Activated T-cell treated with anti-CD3 and anti-CD28 coated beads, Interleukin-2, amount 50 U/mL, for 48 hours (primary cell): ENCODE measurements at places on chromosomes 2 and 18.
A peak's percentile ranks its signal among the peaks of the same experiment; 100 is the strongest.

- no peak for DNase-seq
Measured at GRCh38 chr2:200369886-200370285, 63.4 kb downstream of the SPATS2L start.

DNA sequence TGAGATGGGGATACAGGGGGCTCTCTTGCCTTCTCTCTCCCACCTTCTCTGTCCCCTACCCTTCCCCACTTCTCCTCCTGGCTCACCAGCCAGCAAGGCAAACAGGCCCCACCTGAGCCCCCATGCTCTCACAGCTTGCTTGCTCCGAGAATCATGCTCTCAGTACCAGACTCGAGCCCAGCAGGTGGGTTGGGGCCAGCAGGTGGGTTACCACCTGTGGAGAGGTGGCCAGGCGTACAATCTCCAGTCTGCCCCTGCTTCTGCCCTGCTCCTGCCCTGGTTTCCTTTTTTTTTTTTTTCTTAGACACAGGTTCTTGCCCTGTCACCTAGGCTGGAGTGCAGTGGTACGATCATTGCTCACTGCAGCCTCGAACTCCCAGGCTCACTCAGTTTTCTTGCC, 214.5 kb downstream of the SH3RF3 start:
- no peak for DNase-seq

- DNase-seq = no peak
Measured at GRCh38 chr2:112959109-112959812, 18.5 kb upstream of the IL36G start.

- DNase-seq = no peak
Measured at GRCh38 chr18:33653231-33653630, 75.2 kb downstream of the ASXL3 start.

GRCh38 chr2:215751200-215751910, 262.0 kb downstream of the MREG start:
- no peak for DNase-seq

GRCh38 chr18:44815108-44815507, 134.4 kb downstream of the SETBP1 start:
- no peak for DNase-seq

DNA sequence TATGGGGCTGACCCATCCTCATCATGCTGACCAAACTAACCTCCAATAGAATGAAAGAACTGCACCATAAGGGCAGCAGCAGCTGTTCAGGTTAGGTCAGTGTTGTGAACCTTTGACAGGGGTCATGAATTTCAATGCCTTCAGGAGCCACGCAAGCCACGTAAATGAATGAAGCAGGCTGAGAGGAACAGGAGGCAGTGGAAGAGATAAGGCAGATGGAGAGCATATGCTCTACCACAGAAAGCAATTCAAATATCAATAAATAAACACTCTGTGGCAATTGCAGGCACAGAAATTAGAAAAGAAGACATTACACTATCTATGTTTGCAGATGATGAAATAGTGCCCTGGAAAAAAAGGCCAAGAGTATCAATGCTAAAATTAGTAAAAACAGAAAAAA, 56.3 kb downstream of the SCG2 start:
- no peak for DNase-seq

GRCh38 chr2:212465456-212465855, 73.1 kb downstream of the ERBB4 start:
- no peak for DNase-seq

DNA sequence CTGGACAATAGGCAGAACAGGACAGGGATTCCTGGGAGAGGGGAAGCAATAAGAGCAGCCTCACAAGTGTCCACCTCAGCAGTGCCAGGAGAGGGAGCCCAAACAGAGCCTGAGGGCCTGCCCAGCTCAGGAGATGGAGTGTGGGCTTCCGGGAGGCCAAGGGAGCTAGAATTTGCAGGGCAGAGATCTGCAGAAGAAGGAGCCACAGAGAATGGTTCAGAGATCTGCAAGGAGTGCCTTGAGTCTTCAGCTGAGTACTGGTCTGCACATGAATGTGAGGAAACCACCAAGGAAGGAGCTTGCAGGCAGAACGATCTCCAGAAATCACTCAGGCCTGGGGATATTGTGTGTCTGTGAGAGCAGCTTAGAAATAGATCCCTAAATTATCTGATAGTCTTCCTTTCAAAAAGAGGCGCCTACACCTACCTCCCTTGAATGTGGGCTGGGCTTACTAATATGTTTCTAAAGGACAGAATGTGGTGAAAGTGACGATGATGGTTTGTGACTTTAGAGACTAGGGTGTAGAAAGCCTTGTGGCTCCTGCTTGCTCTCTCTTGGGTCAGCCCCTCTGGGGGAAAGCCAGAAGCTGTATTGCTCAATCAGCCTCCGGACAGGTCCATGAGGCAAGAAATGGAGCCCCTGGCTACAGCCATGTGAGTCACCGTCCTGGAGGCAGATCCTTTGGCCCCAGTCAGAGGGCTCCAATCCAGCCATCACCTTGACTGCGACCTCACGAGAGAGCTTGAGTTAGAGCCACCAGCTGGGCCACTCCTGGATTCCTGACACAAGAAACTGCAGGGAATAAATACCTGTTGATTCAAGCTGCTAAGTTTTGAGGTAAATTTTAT, 7.6 kb upstream of the LPIN1 start:
- peak; percentile 33 for DNase-seq

GRCh38 chr2:8388781-8389180, 293.1 kb upstream of the ID2 start:
- DNase-seq = no peak

- DNase-seq = no peak
Measured at GRCh38 chr18:58882044-58882443, 17.4 kb downstream of the ZNF532 start.

DNA sequence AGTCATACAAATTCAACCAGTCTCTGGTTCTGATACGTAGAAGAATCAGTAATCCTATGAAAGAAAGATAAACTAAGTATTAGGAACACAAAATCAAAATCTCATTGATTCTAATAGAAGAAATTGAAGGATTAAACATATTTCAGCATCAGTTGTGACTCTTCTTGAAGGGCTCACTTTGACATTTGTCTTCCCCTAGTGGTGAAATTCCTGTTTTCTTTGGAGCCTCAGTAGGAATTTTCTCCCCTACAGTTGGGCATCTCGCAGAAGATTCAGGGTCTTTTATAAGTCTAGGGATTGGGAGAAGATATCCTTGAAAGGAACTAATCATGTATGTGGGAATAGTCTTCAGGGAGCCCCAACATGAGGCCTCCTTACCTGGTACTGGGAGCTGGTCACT, 2.8 kb upstream of the CRYGB start:
- DNase-seq = no peak

DNA sequence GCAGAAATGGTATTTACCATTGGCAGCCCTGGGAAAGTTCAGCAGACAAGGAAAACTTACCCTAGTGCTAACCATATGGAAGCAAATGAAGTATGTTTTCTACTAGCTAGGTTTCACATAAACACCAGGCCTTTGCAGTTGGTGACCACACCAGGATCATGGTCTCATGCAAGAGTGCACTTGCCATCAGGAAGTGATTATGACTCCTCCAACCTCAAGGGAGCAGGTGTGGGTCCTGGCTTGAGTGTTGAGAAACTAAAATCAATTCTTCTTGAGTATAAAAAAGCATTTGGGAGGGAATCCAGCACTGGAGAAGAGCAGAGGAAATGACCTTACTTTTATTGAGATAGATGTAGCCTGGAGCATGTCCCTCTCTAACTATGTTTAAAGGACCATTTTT, 56.8 kb upstream of the SPAG16 start:
- no peak for DNase-seq

DNA sequence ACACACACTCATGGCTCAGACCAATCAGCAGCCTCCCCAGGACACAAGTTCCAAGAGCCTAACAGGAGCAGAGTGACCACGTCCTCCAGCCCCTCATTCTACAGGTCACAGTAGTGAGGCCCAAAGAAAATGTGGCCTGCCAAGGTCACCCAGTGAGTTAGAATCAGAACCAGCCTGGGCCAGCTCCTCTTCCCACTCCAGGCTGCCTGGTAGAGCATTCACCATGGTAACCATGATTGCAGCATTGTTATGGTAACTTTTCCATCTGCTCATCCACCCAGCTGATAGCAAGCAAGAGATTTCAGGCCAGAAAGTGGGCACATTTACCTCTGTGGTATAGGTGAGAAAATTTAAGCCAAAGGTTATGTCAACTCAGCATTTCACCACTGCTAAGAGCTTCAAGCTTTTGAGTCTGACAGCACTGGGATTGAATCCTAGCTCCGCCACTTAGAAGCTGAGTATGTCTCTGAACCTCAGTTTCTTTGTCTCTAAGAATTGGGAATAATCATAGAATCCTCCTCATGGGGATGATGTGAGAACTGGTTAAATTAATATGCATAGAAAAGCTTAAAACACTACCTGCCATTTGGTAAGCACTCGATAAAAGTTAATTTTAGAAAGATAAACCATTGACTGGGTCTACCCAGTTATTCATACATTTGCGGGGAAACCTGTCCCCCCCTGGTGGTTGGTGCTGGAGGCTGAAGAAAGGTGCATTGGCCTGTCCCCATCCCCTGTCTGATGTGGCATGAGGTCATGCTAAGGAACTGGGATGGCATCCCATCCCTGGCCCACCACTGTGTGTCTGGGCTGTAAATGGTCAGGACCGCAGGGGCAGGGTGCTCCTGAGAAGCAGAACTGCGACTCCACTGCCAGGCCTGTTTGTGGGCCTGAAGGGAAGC, 181.5 kb downstream of the KLHL29 start:
- DNase-seq = peak; percentile 42

GRCh38 chr18:10926621-10927161, 222.7 kb downstream of the PIEZO2 start:
- DNase-seq = no peak

GRCh38 chr18:68263481-68263880, 451.4 kb downstream of the TMX3 start:
- DNase-seq = no peak

- DNase-seq = no peak
Measured at GRCh38 chr18:3485153-3486149, 35.5 kb downstream of the TGIF1 start.

- DNase-seq = no peak
Measured at GRCh38 chr2:128159437-128159836, 68.4 kb downstream of the UGGT1 start.

DNA sequence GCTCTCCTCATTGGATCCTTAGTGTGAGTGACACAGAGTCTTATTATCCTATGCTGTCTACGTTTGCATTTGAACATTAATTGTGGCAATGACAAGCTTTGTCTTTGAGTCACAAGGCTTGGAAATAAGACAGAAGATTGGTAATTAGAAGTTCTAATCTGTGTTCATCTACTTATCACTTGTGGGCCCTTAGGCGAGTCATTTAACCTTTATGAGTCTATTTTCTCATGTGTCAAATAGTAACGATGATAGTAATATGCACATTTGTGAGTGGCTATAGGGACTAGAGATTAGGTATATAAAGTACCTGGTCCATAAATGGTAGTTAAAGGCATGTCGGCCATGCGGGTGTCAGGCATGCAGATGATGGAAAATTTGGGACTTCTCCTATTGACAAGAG, 105.6 kb upstream of the NABP1 start:
- DNase-seq = no peak

DNA sequence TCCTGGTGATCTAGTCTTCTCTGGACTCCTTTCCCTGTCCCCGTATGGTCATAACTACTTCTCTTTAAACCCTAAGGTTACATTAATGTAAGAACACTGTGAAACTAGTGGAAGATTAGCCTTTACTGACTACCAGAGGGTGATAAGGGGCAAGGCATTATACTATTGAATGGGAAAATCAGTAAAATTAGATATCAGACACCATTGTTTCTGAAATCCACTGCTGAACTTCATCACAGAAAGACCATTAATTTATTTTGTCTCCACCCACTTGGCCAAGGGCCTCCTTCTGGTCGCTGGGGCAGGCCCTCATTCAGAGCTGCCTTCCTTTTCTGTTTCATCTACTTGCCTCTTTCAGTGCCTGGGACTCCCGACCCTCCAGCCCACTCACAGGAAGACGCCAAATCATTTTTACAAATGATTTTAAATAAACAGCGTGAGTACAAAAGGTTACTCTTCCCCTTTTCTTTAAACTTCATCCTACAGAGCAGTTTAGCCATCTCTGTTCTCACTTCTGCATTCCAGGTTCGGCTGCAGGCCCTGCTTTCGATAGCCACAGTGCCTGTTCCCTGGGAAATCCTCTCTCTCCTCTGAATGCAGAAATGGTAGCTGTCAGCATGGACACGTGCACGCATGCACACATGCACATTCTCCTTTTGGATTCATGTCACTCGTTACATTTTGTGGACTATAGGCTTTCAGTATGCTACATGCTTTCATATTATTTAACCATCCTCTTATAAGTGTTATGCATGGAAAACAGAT, 70.3 kb upstream of the DOCK10 start:
- DNase-seq = no peak

DNA sequence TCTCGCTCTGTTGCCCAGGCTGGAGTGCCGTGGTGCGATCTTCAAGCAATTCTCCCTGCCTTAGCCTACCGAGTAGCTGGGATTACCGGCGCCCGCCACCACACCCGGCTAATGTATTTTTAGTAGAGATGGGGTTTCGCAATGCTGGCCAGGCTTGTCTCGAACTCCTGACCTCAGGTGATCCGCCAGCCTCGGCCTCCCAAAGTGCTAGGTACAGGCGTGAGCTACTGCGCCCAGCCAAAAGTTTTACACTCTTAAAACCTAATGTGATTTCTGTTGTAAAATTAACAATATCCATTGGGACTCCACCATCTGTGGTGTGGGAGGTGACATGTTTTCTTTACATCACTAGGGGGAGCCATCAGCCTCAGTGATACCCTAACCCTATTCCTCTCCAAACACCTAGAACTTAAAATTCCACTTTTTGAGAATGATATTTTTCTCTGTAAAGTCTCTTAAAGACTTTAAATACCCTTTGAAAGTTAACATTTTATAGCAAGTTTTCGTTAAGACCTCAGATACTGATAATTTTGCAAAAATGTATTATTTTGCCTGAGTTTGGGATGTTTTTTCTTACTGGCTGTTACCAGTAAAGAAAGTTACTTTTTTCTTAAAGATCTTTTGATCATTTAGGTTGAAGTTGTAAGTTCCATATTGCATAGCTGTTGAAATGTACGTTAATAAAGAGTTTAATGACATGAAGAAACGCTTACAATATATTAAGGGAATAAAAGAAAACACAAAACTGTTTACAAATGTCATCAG, 11.6 kb upstream of the EIF2AK2 start:
- DNase-seq = peak; percentile 30

- DNase-seq = no peak
Measured at GRCh38 chr18:25102662-25103061, 249.3 kb downstream of the ZNF521 start.

DNA sequence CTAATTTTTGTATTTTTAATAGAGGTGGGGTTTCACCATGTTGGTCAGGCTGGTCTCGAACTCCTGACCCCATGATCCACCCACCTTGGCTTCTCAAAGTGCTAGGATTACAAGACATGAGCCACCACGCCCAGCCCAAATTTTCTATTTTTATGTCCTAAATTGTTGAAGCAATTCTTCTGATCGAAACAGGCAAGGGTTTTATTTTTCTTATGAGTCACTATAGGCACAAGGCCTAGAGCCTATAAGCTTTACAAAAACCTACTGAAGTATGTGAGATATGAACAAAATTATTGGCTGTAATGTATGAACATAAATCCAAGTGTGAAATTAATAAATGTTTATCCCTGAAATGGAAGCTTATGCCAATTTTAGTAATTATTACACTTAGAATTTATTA, 464.2 kb upstream of the NRP2 start:
- no peak for DNase-seq
